ENCODE measurements at places on chromosomes 13 and 19.

DNA sequence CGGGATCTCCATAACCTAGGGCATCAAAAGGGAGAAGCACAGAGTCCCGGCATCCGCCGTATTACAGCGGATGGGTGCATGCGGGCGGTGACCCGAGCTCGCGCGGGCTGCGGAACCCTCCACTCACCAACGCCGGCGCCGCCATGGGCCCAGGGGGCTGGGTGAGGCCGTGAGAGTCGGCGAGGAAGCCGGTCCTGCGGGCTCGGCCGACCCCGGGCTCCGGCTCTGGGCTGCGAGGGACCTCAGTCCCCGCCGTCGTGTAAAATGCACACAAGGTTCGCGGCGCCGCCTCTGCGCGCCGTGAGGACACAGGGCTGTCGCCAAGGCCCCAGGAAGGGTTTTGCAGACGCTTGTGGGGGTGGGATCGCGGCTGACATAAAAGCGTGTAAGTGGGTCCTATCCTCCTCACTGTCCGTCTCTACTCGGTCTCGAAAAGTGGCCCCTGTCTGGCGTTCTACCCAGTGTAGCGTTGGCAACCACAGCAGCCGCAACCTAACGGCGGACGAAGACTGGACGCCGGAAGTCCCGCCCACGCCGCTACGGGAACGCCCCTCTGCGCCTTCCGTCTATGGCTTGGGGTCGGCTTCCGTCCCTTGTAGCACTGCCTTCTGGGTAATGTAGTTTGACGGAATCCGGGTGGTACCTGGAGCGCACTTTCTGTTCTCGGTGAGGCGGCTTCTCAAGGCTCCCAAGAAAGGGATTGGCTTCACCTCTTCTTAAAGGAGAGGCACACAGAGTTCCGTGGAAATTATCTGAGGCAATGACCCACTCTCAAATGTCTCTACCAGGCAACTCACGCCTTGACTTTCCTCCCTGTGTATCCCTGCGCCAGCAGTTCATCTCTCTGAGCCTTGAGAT is at the start of gene ZNF599:
Gene ZNF599, minus strand, starts transcription at position 519 of the 858 bp plus-strand sequence. Its CDS starts 374 bp downstream, at position 145.
- peak; percentile 90 for DNase-seq

GRCh38 chr13:111906306-111906705 is 160.6 kb upstream of the SOX1 start:
- DNase-seq, result no peak

GRCh38 chr19:55486043-55486970 is 1.3 kb downstream of the NAT14 start:
- no peak for DNase-seq

DNA sequence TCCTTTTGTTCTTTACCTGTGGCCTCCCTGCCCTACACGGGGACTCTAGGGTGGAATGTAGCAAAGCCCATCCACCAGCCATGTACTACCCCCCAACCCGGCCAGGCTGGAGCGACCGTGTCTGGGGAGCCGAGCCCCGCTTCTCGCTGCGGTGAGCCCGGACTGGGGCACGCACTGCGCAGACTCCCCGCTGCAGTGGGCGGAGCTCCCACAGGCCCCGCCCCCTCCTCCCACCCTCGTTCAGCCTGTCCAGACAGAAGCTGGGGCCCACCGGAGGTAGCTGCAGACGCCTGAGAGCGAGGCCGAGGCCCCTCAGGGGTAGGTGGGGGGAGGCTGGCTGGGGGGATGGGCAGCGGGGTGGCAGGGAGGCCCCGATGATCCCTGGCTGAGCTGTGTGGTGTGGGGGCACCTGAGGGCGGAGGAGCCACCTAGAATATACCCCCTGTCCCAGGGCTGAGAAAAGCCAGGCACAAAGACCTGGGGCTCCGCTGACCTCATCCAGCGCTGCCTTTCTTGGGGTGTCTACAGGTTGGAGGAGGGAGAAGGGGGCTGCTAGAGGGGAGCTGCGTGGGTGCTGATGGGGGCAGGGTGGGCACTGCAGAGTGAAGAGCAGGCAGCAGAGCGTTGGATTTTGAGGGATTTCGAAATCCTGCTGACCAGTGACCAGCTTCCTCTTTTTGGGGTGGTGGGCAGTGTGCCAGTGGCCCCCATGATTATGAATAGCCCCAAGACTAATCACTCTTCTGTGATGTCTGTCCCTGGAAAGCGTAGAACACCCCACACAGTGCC is 17.3 kb downstream of the PLD3 start:
- DNase-seq, result peak; percentile 71

- DNase-seq, result peak; percentile 13
Measured at GRCh38 chr19:56423985-56424353, 19.8 kb downstream of the ZNF583 start.

DNA sequence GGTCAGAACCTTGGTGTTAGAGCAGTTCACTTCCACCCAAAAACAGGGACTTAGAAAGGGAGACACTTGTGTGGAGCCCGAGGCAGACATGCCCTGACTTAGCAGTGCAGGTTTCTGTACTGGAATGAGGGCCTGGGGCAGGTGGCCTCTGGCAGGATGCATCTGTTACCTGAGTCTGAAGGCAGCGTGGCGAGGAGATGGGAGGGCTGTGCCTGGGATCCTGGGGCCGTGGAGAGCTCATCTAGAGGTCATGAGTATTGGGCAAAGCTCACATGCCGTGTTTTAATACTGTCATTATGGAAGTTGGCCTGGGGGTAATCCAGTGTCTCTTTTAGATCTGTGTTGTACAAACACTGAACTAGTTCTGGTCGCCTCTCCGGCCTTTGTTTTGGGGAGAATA is 21.4 kb downstream of the KDM4B start:
- DNase-seq, result no peak

- peak; percentile 26 for DNase-seq
Measured at GRCh38 chr13:70523622-70524021, 415.4 kb upstream of the KLHL1 start.

DNA sequence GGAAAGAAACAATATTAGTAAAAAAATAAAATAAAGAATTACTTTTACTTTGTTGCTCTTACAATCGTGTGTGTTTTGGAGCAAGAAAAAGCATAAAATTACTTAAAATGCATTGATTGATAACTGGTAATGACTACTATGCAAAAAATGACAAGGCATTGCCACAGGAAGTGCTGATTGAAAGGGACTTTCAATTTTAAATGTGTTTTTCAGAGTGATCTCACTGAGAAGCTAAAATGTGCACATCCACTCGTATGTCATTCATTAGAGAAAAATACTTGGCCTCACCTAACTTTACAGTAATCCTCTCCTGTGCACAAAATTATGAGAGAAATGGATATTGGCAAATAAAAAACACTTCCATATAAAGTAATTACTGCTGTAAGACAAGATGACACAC is 934.9 kb downstream of the SLITRK6 start:
- DNase-seq, result no peak

- DNase-seq, result no peak
Measured at GRCh38 chr19:15285896-15286591, 46.3 kb downstream of the BRD4 start.

GRCh38 chr13:45132369-45133064 is 12.2 kb downstream of the GTF2F2 start:
- DNase-seq, result no peak

GRCh38 chr13:67519356-67519755 is 289.2 kb upstream of the PCDH9 start:
- DNase-seq, result no peak

GRCh38 chr19:31326329-31327028 is 22.8 kb downstream of the TSHZ3 start:
- DNase-seq, result no peak

DNA sequence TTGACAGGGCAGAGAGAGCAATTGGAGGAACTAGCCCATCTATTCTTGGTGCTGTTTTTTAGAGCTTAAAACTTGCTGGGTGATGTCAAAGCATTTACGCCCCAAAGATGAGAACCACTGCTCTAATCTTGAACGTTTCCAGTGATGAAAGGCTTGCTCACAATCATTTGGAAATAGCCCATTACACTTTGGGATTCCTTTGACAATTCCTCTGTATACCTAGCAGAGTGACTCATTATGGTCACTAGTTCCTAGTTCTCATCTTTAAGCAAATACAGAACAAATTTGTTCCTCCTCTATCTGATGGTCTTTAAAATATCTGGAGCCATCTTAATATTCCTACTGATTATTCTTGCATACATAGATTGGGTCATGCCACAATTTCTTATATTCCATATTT is 112.3 kb downstream of the GPC6 start:
- no peak for DNase-seq

DNA sequence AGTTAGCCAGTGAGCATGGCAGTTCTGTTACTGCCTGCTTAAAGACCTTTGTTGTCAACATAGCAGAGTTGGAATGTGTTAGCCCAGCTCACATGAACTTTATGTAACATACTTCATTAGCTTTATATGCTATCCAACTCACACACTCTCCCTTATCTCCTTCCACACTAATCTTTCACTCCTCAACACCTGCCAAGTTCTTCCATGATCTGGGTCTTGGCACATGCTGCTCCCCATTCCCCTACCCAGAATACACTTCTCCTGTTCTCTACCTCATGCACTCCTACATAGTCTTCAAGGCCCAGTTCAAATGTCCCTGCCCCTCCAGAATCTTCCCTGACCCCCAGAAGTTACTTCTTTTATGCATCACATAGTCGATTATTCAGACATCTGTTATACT is 179.3 kb downstream of the KATNAL1 start:
- no peak for DNase-seq

DNA sequence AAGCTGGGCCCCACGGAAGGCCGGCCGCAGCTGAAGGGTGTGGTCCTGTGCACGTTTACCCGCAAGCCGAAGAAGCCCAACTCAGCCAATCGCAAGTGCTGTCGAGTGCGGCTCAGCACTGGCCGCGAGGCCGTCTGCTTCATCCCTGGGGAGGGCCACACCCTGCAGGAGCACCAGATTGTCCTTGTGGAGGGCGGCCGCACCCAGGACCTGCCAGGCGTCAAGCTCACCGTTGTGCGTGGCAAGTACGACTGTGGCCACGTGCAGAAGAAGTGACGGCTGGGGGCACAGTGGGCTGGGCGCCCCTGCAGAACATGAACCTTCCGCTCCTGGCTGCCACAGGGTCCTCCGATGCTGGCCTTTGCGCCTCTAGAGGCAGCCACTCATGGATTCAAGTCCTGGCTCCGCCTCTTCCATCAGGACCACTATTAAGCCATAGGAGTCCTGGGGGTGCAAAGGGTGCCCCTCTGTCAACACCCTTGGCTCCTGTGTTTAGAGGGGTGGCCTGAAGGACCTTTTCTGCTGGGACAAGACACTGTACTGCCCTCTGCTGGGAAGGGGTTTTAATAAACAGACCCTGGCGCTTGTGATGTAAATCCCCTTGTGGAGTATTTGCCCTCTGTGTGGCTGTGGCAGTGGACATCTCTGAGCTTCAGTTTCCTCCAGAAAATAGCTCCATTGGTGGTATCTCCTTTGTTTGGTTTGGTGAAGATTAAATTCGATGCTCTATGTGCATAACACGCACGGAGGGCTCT is 1.9 kb downstream of the MRPS12 start:
- peak; percentile 32 for DNase-seq

- DNase-seq, result peak; percentile 46
Measured at GRCh38 chr13:41622432-41623429, 165.4 kb downstream of the RGCC start.

GRCh38 chr19:21688464-21688863 is 78.9 kb downstream of the ZNF100 start:
- no peak for DNase-seq

DNA sequence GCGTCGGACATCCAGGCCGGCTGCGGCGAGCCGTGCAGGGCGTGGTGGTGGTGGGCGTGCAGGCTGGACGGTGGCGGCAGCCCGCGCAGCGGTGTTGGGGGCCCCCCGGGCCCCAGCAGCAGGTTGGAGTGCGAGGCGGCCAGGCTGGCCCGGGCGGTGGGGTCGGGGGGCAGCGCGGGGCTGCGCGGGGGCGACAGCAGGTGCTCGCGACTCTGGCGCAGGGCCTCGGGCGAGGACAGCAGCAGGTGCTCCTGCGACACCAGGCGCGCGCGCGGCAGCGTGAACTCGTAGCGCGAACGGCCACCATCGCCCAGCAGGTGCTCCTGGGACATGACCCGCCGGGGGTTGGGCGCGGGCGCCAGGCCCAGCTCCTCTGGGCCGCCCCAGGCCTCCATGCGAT is 9.8 kb downstream of the SHISA7 start:
- DNase-seq, result no peak

DNA sequence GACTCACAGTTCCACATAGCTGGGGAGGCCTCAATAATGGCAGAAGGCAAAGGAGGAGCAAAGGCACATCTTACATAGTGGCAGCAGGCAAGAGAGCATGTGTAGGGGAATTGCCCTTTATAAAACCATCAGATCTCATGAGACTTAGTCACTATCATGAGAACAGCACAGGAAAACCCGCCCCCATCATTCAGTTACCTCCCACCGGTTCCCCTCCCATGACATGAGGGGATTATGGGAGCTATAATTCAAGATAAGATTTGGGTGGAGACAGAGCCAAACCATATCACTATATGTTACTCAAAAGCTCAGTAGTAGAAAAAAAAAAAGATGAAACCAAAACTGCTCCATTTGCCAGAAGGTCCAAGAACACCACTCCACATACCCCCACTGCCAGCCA is 58.5 kb downstream of the DNAJC15 start:
- no peak for DNase-seq

- DNase-seq, result no peak
Measured at GRCh38 chr13:102452836-102453235, 51.0 kb upstream of the FGF14 start.

- no peak for DNase-seq
Measured at GRCh38 chr13:66958611-66959010, 271.5 kb downstream of the PCDH9 start.

GRCh38 chr19:2038284-2039088 is 12.6 kb downstream of the MKNK2 start:
- no peak for DNase-seq

- no peak for DNase-seq
Measured at GRCh38 chr19:18531485-18531884, 9.6 kb upstream of the ELL start.

- DNase-seq, result no peak
Measured at GRCh38 chr13:111326981-111327642, 6.7 kb downstream of the TEX29 start.

DNA sequence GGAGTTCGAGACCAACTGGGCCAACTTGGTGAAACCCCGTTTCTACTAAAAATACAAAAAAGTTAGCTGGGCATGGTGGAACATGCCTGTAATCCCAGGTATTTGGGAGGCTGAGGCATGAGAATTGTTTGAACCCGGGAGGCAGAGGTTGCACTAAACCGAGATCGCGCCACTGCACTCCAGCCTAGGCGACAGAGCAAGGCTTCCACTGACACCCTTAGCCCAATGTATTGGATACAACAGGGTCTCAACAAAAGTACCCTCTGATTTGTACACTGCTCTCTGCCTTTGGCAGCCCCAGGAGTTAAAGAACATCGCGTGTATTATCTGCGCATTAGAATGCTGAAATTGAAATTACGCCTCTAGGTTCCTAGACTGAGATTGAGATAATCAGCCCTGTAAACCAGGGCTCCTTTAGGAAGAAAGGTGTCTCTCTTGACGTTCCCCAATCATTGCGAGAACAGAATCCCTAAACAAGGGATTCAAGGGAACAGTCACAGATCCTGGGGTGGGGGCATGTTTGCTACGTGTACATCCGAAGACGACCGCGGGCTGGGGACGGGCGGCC is 21.9 kb downstream of the IPO5 start:
- DNase-seq, result no peak

GRCh38 chr13:109244566-109244965 is 541.8 kb downstream of the IRS2 start:
- no peak for DNase-seq
